ENCODE measurements at places on chromosomes 11 and 22.

GRCh38 chr11:94794287-94795168 is 26.4 kb downstream of the AMOTL1 start:
- DNase-seq = no peak

GRCh38 chr11:44226945-44227344 is 83.0 kb downstream of the ALX4 start:
- DNase-seq = peak; percentile 69

- no peak for DNase-seq
These were observed 21.2 kb downstream of the MCM5 start for GRCh38 chr22:35421121-35421520.

DNA sequence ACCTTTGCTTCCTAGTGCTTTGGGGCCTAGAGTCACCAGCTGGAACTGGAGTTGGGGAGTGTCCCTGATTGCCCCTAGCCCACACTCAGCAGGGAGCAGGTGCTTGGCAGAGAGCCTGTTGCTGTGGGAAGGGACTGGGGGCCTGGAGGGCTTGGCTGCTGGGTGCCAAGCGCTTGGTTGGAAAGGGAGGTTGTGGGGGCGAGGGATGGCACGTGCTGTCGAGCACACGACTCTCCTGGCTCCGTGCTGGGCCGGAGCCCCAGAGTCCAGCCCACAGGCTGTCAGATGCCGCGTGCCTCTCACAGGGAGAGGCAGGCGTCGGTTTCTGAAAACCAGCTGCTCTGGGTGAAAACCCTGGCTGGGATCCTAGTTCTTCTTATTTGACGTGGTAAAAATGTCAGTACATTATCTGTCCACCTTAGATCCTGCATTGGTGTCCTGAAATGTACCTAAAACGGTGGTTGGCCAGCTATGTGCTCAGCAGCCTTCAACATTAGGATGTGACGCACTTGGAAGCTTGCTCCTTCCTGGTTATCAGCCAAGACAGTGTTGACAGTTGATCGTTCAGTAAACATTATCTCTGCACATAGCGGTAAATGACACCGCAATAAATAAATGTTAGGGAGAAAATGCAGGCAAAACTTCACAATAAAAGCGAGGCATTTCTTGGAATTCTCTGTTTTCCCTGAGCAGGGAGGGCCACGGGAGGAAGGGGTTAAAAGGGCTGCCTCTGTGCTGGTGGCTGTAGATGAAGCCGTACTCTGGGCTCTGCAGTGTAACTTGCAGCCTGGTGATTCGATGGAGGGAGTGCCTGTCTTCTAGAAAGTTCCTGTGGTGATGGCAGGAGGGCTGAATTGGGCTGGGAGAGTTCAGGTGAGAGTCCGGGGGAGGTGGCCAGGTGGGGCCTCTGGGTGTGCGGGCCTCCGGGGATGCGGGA is 29.2 kb downstream of the GRAMD4 start:
- no peak for DNase-seq

GRCh38 chr11:95253141-95253540 is 22.1 kb upstream of the SESN3 start:
- DNase-seq = no peak

- DNase-seq = no peak
These were observed 60.2 kb downstream of the LINC01488 start for GRCh38 chr11:69541501-69542313.

DNA sequence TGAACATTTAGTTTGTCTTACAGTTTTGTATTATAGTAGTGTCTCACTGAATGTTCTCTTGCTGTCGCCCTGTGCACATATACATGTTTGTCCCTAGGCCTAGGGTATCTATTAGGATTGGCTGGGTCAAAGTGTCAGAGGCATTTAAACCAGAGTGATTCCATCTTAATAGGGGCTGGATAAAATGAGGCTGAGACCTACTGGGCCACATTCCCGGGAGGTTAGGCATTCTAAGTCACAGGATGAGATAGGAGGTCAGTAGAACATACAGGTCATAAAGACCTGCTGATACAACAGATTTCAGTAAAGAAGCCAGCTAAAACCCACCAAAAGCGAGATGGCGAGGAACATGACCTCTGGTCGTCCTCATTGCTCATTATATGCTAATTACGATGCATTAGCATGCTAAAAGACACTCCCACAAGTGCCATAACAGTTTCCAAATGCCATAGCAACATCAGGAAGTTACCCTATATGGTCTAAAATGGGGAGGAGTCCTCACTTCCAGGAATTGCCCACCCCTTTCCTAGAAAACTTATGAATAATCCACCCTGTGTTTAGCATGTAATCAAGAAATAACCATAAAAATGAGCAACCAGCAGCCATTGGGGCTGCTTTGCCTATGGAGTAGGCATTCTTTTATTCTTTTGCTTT is 82.6 kb downstream of the LDLRAD3 start:
- no peak for DNase-seq

GRCh38 chr11:17605651-17606122 is 58.6 kb downstream of the OTOG start:
- DNase-seq = no peak

DNA sequence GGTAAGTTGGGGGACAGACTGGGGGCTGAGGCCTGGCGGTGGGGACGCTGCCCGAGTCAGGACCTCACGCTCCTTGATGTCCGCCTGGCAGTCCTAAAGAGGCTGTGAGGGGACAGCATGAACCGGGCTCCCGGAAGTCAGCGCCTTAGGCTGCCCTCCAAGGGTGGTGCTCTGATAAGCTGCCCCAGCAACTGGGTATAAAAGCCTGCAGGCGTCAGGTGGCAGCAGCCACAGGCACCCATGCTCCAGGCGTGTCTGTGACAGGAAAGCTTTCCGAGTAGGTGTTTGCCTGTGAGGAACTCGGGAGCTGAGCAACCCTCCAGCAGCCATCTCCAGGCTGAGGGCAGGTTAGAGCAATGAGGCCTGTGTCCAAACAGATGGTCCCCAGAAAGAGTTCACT is 53.0 kb downstream of the ST3GAL4 start:
- no peak for DNase-seq

DNA sequence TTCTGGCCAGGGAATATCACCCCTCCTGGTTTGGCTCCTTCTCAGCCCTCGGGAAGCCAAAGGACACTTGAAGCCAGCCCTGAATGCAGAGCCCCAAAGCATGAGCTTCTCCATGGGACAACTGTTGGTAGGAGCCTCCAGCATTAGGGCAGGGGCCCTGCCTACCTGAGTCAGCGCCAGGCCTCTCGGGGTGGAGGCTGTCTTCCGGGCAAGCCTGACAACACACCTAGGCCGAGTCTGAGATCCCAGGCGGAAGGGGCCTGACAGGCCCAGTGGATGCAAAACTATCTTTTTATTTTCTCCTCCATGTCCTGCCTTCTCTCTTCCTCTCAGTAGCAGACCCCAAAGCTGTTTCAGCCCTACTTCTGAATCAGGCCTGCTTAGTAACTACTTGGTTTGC is 27.6 kb downstream of the RCOR2 start:
- no peak for DNase-seq

- DNase-seq = peak; percentile 88
These were observed 6.9 kb downstream of the CDC42EP1 start for GRCh38 chr22:37566903-37567798.

DNA sequence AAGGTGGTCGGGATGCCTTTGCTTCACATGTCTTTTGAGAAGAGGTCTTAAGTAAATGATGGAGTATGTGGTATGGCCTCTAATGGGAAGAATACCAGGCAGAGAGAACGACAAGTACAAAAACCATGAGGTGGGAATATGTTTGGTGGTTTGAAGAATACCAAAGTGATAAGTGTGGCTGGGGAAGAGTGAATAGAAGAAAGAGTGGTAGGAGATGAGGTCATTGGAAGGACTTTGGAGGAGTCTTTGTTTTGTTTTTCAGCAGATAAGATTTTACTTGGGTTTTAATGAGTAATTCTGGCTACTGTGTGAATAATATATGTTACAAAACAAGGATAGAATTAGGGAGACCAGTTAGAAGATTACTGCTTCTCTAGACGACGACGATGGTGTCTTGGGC is 515.4 kb downstream of the RAB38 start:
- DNase-seq = no peak

- no peak for DNase-seq
These were observed 606.0 kb downstream of the BUD13 start for GRCh38 chr11:116166573-116167465.

DNA sequence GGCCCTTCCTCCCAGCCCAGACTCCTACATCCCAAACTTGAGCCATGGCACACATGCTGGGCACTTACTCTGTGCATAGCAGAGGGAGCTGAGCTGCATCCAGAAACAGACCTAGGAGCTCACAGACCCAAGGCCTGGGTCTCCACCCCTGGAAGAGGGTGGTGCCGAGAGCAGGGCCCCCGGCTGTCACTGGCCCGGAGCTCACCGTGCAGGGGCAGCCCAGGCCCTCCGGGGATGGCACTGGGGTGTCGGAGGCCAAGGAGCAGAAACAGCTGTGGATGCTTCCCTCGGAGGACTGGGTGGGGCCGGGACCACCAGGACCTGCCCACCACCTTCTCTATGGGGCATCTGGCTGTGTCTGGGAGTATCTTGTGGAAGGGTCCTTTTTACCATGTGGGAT is 4.3 kb upstream of the APOBEC3A start:
- no peak for DNase-seq

DNA sequence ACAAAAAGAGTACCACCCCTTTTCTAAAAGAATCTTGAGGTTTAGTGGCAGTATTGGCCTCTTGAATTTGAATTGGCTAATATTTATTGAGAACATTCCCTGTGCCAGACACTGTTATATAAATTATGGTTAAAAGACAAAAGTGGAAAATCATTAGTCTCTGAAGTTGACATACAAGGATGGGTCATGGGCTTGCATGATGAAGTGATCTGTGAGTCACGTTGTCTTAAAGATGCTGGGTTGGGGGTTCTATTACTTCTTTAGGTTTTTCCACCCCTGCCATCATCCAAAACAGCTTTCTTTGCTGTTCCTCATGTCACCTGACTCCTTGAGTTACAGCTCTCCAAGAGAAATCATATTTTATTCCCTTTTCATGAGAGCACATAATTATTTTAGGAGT is 85.0 kb downstream of the CD44 start:
- DNase-seq = no peak

DNA sequence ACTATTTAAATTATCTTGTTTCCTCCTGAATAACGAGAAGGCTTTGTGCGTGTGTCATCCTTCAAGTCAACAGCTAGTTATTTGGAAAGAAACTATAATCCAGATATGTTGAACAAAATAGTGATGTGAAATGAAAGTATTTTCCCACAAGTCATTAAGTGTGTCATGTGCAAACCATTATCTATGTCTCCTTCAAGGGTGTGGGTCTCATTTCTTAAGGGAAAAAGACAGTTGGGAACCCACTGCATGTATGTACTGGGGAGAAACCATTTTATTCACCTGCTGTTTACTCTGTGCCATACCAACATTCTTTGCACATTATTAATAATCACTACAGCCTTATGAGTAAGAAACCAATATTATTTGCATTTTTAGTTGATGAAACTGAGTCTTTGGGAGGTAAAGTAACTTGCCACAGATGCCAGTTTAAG is 145.3 kb upstream of the CTSC start:
- DNase-seq = no peak

GRCh38 chr11:17496406-17496805 is 19.8 kb upstream of the ABCC8 start:
- no peak for DNase-seq

GRCh38 chr11:75474878-75475766 is 42.1 kb upstream of the KLHL35 start:
- peak; percentile 78 for DNase-seq

DNA sequence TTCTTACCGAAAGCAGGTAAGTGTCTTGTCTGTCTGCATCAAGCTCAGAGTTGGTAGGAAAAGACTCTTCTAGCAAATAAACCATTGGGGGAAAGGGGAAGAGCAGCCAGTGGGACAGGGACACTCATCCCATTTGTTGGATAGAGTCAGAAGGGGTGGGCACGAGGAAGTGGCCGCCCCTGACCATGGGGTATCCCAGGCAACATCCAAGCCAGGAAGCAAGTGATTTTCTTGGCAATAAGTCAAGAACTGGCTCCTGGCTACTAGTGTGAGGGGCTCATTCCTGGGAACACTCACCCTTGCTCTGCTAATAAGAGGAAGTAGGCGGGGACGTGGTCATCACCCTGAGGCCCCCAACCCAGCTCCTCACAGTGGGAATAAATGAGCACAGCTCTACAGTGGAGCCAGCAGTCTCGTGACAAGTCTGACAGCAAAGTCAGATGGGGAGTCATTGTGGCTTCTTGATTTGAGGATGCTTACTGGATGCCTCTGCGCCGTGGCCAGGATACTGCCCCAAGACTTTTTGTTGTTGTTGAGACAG is 6.7 kb downstream of the SLC25A18 start:
- no peak for DNase-seq

DNA sequence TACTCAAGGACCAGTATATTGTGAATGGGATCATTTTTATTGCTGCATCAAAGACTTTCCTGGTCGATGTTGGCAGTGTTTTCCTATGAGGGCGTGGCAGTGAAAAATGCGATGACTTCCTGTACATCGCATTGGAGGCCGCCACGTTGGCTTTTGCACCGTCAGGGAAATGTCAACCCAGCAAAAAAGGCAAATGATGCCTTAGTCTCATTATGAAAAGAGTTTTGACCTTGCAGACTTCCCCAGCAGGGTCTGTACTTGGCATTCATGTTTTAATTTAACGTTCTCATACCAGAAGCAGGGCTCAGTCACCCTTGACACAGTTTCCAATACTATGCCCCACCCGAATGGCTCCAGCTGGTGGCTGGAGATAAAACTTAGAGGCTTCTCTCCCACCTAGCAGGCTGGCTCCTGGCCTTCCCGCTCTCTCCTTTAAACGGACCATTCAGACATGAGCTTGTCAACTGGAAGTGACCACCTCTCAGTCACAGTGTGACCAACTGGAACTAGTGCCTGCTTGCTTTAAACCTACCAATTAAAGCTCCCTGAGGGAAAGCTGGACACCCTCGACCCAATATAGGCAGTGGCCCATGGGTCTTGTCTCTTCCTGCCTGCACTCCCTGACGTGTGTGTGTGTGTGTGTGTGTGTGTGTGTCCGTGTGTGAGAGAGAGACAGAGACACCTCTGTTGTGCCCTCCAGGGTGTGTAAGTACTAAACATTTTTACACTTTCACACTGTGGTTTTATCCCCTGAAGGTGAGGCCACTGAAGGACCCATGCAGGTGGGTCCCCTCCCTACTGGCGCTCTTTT is 8.7 kb upstream of the GDPD5 start:
- no peak for DNase-seq

- DNase-seq = peak; percentile 51
These were observed 9.8 kb downstream of the PDHX start for GRCh38 chr11:34926101-34926830.

GRCh38 chr11:12170984-12171383 is 60.6 kb downstream of the MICAL2 start:
- DNase-seq = no peak

- DNase-seq = no peak
These were observed 19.3 kb upstream of the GNB1L start for GRCh38 chr22:19873960-19874306.

DNA sequence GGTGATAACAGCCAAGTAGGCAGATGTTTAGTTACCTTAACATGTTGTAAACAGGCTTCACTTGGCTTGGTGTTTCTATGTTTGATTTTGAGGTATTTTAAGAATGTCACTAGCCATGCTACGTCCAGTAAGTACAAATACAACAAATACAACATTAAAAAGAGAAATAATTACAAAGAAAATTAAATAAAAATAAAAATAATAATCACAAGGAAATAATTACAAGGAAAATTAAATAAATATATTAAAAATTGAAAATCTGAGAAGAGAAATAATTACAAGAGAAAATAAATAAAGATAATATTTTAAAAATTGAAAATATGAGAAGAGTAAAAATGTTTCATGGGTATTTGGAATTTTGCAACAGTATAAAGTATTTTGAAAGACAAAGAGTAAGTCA is 103.9 kb downstream of the GUCY1A2 start:
- no peak for DNase-seq

Measured in Jurkat, Clone E6-1 (cell line).